Foreskin melanocyte (primary cell): ENCODE measurements at places on chromosomes 12 and 14.

- no peak for DNase-seq
Measured at GRCh38 chr14:45267071-45267470, 14.1 kb upstream of the MIS18BP1 start.

GRCh38 chr14:95931384-95931783, 54.8 kb downstream of the TUNAR start:
- no peak for DNase-seq

DNA sequence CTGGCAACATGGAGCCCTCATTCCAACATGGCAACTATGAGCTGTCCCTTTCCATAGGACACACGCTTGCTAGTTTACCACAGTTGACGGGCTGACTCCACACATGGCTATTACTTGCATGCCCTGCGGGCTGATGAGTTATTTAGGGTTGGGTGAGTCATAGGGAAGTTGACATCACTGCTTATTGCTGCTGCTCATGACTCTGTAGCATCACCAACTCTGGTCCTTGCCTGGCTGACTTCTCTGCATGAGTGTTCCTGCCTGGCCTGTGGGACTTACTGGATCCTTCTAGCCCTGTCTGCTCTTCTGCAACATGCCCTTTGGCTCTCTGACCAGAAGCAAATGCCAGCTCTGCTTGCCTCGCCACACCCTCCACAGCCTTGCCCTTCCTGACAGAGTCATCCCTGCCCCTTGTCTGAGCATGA, 199.5 kb downstream of the ANO6 start:
- DNase-seq: peak; percentile 99

DNA sequence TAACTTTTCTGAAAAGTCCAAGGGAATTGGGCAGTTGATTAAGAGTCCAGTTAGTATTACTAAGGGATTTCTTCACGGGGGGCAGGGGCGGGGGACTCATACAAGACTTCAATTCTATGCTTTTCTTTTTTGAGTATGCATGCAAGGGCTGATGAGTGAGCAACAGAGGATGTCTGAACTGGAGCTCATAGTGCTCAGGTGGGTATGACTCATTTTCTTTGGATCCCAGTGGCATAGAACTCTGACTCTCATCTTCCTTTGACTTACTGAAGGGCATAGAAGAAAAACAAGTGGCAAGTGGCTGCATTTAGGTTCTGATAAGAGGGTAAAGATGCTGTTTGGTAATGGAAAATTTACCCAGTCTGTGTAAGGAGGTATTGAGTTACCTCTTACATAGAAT, 749.2 kb downstream of the NOVA1 start:
- DNase-seq: no peak

DNA sequence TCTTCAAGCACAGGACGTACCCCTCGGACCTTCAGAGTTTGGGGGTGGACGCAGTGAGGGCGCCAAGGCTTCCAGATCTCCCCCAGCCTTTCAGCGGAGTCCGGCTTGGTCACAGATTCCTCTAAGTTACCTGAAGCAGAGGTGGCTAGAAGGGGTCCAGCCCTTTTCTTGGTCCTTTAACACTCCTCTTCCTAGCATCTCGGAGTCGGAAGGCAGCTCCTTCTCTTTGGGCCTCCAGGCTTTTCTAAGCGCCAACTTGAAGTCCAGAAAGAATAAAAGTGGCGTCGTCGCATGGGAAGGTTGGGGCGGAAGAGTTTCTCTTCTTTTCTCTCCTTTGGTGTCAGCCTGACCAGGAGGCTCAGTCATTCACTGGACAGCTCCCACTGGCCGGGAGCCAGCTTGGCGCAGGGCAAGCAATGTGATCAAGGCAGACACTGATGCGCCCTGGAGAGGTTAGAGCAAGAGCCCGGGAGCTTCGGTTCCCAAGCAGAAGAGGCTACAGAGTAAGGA, 9.6 kb downstream of the OR6S1 start:
- DNase-seq: peak; percentile 57

DNA sequence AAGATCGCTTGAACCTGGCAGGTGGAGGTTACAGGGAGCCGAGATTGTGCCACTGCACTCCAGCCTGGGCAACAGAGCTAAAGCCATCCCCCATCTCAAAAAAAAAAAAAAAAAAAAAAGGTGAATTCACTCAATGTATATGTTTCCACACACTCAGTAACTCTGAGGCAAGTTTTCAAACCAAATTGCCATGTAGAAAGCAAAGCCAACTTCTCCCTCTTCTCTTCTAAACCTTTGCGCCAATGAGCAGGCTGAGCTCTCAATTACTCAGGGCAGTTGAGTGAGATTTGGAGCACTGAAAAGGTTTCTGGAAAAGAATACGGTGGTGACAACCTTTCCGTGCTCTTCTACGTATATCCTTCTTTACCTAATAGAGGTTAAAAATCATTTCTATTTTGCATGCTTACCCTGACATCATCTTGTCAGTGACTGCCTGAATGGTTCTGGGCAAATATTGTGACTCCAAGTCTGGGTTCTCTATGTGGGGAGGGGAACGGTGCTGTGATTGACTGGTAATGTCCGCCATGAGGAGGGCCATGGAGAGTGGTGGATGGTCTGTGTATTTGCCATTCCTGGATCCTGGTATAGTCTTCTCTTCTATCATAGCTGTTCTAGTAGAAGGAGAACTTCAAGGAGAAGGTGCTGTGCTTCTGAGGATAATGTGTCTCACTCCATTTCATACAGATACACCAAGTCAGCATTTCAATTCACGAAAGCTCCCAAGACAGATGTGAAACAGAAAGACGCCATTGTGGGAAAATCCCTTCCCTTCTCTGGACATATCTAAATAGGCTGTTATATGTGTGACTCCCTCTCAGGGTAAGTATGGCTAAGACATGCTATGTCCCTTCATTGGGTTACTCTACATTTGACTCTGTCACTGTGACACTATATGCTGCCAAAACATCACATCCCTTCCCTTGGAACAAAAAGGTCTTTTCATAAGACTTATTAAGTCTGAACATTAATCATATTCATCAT, 46.2 kb upstream of the MED13L start:
- DNase-seq: peak; percentile 20
